T follicular helper cell (primary cell): ENCODE measurements at places on chromosomes 6 and 20.

- DNase-seq = no peak
Observed at GRCh38 chr6:72890233-72890632, 268.4 kb downstream of the KCNQ5 start.

- no peak for DNase-seq
Observed at GRCh38 chr20:38186788-38187221, 21.7 kb upstream of the TGM2 start.

DNA sequence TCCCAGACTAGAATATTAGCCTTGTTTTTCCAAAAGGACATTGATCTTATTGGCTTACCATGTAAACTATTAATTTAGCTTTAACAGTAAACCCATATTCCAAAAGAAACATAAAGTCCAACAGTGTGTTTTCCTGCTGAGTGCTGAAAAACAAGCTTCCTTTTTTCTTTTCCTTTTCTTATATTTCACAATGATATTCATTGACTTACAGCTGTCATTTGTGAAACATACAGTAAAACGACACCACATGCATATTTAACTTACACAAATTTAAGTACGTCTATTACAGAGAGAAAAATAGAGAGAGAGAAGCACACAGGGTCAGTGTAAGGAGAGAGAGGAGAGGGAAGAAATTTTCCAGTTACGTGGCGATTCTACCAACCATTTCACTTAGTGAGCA, 543.9 kb upstream of the JARID2 start:
- no peak for DNase-seq

DNA sequence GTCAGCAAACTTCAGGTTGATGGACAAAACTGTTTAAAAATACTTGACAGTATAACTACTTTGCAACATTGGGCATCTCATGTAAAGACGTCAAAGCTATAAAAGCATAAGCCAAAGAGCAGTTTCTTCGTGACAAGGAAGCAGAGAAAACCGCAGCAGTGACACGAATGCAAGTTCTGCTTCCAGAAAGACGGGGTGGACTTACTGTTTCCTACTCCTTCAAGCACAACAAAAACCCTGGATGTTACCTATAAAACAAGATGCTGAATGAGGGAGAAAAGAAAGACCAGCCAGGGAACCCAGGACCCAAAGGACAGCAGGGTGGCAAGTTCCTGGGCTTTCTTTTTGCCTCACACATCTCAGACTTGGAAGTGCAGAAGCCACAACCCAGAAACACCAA, 98.0 kb downstream of the DLL1 start:
- DNase-seq = no peak

DNA sequence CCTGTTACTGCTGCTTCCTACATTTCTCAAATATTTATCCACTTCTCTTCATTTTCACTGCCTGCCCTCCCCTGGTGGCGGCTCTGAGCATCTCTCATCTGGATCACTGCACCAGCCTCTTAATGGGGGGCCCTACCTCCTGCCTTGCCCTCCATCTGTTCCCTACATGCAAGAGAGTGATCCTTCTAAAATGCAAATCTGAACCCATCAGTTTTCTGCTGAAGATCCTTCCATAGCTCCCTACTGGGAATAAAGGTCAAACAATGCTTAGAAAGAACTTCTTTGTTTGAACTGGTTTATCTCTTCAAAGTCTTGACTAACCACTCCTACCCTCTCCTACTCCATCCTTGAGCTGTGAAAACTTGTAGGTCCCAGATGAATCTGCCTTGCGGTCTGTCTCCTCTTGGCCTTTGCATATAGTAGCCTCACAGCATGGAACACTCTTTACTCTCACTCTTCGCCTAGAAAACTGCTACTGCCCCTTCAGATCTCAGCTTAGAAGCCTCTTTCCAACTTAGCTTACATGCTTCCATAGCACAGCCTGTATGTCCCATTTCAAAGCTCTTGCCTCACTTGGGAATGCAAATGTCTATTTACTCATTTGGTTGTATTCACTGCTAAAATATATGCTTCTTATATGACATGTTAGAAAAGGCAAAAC, 119.3 kb downstream of the QRSL1 start:
- no peak for DNase-seq

DNA sequence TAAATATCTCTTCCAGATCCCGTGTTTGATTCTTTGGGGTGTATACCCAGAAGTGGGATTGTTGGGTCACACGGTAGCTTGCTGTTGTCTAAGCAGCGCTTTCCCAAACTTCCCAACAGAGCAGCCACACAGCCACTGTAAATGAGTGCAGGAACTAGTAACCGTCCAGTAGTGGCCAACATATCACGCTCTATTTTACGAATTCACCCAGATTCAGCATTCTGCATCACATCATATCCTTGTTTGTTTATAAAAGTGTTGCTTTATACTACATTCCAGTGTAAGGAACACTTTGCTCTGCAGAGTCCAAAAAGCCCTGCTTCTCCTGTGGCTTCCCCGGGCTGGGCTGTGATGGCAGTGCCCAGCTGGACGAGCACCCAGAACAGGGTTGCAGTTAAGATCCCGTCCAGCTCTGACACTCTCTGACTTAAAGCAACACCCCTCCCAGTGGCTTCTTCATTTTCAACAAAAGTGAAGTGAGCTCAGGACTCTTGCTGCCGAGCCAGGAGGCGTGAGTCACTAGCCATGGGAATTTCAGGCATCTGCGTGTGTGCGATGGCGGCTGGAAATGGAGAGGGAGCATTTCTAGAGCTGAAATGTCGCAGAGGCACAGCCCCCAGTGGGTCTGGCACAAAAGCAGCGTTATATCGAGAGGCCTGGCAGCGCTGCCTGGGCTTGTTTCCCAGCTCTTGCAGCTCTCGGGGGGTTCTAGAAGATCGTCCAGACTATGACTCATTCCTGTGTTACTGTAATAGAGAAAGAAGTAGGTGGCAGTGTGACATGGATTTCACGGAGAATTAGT, 216.3 kb upstream of the ECI2 start:
- DNase-seq = no peak

DNA sequence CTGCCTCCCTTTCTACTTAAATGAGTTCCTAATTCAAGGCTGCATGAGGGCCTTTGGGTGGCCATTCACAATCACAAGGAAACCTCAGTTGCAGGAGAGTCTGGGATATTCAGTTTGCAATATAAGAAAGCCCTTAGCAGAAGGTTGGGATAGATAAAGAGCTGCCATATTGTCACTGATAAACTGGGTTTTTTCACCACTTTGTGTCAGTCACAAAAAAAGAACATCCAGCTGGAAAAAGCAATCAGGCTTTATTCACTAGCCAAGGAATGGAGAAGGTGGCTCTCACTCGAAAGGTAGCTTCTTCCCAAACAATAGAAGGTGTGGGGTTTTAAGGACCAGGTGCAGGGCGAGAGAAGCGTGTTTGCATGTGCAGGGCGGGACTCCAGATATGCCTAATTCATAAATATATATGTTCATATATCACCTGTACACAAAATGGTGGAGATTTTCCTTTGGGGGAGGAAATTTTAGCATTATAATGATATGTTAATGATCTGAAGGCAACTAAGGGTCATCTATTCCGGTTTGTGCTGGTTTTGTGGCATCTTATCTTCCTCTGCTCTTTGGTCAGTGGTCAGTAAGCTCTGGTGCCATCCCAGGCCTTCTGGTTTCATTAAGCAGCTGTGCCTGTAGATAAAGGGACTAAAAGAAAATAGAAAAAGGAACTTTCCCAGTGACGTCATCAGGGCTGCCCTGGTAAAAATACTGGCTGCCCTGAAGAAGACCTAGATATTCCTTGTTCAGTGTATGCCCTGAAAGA, 97.1 kb upstream of the IYD start:
- DNase-seq = no peak

- DNase-seq = no peak
Observed at GRCh38 chr20:14512839-14513238, 175.4 kb upstream of the FLRT3 start.

DNA sequence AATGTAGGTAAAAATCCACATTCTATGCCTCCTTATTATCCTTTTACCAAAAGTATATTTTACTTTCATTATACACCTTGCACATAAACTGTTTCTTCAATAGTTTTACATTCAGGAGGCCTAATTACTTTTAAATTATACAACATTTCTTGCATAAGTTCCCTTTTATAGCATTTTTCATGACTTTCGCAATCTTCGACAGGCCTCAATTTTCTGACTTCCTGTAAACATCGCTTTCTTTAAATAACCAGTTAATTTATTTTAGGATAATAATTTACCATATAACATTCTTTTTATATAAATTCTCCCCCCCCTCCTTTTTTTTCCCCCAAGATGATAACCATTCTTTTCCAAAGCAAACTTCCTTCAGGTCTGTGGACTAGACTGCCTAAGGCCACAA, 9.2 kb downstream of the SLC35A1 start:
- no peak for DNase-seq

DNA sequence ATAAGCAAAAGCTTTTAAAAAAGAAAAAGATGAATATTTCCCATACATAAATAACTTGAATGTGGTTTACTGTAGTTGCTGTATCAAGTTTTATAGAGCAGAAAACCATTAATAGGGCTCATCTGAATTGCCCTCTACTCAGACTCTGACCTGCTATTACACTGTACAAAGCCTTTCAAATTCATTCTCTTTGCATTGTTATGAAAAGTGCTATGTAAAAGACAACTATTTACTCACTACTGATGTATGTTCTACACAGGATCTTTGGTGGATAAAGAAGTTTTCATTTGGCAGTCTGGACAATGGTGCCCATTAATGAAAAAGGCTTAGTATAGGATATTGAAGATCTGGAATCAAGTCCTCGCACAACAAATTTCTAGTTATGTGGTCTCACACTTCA, 199.1 kb upstream of the RUNX2 start:
- DNase-seq = no peak

DNA sequence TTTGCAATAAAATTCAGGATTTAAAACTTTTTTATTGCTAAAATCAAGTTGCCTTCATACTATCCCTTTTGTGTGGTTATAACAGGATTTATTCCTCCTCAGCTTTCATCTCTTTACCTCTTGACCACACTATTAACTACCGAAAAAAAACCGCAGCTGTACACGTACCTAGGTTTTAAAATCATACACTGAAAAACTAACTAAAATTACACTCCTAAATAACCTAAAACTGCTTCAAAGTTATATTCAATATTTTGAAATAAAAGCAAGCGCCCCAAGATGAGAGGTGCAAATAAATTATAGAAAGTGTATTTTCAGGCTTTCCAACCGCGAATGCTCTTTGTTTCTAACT, 1.4 kb downstream of the MPC1 start:
- no peak for DNase-seq

DNA sequence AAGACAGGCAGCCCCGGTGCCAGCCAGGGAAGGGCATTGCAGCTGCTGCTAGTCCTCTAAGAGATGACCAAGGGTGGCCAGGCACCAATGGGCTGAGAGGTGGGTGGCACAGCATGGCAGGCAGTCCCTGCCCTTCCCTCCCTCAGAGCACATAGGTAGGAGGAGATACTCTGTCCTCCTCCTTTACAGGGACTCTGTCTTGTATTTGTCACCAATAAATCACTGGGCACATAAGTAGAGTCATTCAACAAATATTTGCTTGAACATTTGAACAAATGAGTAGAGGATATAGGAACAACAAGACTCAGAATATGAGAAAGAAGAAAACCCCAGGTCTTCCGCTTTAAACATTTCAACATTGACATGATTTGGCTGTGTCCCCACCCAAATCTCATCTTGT, 69.4 kb upstream of the CLDN20 start:
- no peak for DNase-seq

DNA sequence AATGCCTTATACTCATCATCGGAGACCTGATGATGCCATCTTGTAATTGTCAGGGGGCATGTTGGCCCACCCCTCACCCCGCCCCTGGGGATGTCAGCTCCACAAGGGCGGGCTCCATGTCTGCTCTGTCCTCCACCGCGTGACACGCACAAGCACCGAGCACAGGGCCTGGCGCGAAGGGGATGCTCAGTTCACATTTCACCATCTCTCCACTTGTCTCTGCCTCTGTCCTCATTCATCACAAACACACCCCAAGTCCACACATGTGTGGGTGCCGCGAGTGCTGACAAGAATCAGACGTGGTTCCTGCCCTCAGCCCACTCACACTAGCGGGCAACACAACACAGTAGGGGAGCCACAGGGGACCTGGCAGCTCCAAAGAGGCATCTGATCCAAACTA, 151.2 kb upstream of the PTPN1 start:
- no peak for DNase-seq

DNA sequence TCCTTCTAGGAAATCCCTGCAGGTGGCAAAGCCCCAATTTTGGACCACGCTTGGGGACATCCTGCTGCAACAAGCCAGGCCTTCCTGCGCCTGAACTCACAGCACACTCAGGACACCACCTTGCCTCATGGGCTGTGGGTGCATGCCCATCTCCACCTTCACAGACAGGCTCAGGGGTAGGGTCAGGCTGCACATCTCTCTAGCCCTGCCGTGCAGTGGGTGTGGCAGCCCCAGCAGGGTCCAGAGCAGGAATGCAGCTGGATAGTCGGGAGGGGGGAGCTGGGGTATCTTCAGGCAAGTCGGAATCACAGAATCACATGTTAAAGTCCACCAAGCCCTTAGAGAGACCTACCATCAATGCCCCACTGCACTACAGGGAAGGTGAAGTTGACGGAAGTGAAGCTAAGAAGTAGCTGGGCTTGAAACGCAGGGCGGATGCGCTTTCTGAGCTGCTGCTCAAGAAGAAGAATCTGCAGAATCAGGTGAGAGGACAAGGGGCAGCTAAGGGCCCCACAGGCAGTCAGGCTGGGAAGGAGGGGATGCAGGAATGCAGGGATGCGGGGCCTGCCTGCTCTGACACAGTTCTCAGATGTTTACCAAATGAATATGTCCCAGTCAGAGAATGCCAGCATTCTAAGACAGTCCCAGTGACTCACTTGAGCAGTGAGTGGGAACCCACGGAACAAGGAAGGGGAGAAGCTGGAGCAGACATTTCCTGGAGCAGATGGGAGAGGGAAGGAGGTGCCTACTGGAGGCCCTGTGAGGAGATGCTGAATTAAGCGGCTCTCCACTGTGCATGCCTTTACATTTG, 11.3 kb downstream of the SERPINB6 start:
- DNase-seq = no peak

DNA sequence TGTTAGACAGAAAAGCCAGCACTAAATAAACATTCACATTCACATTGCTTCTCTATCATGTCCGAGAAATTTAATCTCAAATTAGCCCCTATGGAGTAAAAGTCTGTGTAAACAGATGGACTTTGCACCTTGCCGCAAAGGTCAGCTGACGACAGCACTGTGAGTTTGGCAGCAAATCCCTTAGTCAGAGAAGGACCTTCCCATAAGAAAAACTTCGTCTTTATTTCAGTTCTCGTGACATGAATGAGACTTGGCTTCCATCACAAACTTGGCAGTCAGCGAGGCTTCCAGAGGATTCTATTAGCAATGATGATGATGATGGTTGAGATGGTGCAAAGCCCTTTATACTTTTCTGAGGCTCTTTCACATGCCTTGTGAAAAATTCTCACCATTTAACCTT, 133.7 kb upstream of the IFNGR1 start:
- DNase-seq = no peak
